ENCODE measurements at places on chromosomes 12 and 14.
A peak's percentile ranks its signal among the peaks of the same experiment; 100 is the strongest.

DNA sequence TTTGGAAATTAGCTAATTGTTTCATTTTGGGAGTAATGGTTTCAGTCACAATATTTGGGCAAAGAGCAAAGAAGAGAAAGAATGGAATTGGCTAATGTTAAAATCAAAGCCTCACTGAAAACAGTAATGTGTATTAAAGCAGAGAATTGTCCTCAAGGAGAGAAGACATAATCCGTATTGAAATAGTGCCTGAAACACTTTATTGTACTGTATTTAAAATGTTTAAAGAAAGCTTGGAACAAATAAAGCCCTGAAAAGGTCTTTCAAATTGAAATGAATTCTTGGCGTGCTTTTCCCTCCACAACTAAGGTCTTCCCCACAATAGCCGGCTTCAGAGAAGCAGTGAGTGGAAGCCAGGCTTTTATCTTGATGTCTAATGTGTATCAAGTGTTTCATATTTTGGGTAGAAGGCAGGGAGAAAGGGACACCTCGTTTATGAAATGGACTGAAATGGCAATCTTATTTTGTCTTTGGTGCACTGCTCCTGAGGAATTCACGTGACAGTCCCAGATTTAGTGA lies 212.9 kb upstream of the CRY1 start:
- DNase-seq: no peak

- DNase-seq: no peak
Observed at GRCh38 chr14:68675233-68675577, 117.7 kb downstream of the ZFP36L1 start.

- no peak for DNase-seq
Observed at GRCh38 chr14:36947362-36947761, 225.0 kb downstream of the SLC25A21 start.

- DNase-seq: no peak
Observed at GRCh38 chr12:30909349-30910037, 17.1 kb upstream of the TSPAN11 start.

GRCh38 chr14:86865934-86866333 lies 1127.0 kb downstream of the GALC start:
- DNase-seq: no peak

- DNase-seq: no peak
Observed at GRCh38 chr14:61839507-61839906, 77.3 kb downstream of the SNAPC1 start.

DNA sequence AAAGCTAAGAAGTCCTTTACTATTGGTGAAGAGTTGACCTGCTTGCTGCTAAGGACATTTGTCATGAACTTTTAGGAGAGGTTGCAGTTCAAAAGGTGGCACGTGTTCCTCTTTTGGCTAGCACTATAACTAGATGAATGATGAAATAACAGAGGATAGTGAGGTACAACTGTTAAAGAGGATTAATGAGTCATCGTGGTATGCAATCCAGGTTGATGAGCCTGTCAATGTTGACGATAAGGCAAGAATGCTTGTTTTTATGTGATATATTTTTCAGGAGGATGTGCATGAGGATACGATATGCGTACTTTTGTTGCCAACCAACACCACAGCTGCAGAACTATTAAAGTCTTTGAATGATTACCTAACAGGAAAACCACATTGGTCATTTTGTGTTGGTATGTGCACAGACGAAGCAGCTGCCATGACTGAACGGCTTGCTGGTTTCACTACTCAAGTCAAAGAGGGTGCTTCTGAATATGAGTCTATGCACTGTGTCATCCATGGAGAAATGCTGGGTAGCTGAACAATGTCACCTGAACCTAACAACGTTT lies 10.6 kb downstream of the CEP128 start:
- DNase-seq: peak; percentile 48

- no peak for DNase-seq
Observed at GRCh38 chr14:73368616-73369015, 89.7 kb downstream of the NUMB start.

- DNase-seq: no peak
Observed at GRCh38 chr12:112988224-112988623, 9.9 kb downstream of the OAS2 start.

DNA sequence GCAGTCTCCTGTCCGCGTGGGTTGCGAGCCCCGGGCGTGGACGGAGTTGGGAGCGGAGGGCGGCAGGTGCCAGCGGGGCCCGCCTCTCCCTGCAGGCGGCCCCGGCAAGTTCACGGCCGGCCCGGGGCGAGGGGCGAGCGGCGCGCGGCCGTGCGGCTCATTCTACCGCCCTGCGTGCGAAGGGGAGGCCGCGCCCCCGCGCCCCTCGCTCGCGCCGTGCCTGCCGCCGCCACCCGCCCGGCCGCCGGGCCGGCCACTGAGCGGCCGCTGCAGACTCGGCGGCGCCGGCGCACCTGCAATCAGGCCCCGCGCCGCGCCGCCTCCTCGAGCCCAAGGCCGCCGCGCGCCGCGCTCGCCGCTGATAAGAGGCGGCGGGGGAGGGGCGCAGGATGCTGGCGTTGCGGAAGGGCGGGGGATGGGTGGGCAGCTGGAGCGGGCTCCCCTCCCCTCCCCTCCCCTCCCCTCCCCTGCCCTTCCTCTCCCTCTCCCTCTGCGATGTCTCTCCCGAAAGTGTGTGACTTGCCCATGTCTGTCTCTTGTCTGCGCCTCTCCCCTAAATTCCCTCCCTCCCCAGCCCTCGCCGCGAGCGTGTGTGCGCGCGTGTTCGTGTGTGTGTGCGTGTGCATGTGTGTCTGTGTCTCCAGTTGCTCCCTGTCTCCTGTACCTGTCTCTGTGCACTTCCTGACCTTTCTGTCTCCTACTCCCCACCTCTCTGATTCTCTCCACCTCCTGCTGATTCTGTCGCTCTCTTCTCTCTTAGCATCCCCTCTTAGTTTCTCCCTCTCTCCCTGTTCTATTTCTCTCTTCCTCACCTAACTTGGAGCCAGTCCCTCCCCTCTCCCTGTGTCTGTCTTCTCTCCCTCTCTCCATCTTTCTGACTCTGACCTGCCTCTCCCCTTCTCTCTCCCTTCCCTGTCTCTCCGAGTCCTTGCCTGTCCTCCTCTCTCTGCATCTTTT lies 768.1 kb upstream of the TBX3 start:
- peak; percentile 60 for DNase-seq

GRCh38 chr12:54723379-54724256 lies 75.5 kb upstream of the DCD start:
- DNase-seq: no peak

- DNase-seq: no peak
Observed at GRCh38 chr12:116244001-116244400, 33.5 kb downstream of the MED13L start.

DNA sequence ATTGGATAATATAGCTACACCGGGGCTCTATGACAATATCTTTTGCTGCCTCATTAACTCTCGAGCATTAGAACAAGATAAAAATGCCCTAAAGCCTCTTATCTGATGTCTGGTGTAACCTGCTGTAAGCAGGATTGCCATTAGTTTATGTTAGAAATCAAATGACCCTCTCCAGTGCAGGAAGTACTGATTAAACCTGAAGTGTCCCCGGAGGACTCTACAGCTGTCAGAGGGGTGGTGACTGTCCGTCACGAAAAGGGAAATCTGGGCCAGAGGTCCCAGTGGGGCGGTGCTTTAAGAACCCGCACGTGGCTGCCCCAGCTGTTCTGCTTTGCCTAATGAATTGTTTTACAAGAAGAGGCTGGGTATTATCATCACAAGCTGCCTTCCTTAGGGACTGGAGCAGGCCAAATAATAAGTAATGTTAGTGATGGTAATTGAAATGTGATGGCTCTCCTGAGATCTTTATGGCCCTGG lies 55.7 kb downstream of the LIN52 start:
- DNase-seq: no peak
